ENCODE measurements at places on chromosomes 5 and 9.

GRCh38 chr5:43161244-43161643 lies 30.8 kb upstream of the NIM1K start:
- no peak for DNase-seq

GRCh38 chr9:95852059-95853032 lies 23.1 kb upstream of the ERCC6L2 start:
- DNase-seq: no peak

DNA sequence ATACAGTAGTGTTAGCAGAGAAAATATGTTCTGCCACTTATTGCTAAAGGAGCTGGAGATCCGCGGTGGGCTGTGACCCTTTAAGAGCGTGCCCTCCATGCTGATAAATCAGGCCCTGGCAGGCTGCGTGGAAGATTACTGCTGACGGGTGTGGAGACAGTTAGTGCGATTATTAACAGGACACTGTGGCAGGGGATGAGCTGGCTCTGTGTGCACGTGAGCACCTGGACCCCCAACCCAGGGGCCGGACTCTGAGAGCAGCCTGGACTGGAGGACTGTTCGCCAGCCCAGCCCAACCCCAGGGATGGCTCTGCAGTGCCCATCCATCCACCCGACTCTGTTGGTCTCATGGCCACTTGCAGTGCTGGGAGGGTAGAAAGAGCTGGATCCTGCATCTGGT lies 162.0 kb downstream of the MELK start:
- DNase-seq: no peak

GRCh38 chr5:170439223-170439943 lies 50.2 kb upstream of the KCNMB1 start:
- no peak for DNase-seq

- DNase-seq: no peak
Observed at GRCh38 chr5:97840643-97841042, 657.6 kb upstream of the RIOK2 start.

GRCh38 chr5:6081727-6082210 lies 296.6 kb downstream of the MED10 start:
- no peak for DNase-seq

DNA sequence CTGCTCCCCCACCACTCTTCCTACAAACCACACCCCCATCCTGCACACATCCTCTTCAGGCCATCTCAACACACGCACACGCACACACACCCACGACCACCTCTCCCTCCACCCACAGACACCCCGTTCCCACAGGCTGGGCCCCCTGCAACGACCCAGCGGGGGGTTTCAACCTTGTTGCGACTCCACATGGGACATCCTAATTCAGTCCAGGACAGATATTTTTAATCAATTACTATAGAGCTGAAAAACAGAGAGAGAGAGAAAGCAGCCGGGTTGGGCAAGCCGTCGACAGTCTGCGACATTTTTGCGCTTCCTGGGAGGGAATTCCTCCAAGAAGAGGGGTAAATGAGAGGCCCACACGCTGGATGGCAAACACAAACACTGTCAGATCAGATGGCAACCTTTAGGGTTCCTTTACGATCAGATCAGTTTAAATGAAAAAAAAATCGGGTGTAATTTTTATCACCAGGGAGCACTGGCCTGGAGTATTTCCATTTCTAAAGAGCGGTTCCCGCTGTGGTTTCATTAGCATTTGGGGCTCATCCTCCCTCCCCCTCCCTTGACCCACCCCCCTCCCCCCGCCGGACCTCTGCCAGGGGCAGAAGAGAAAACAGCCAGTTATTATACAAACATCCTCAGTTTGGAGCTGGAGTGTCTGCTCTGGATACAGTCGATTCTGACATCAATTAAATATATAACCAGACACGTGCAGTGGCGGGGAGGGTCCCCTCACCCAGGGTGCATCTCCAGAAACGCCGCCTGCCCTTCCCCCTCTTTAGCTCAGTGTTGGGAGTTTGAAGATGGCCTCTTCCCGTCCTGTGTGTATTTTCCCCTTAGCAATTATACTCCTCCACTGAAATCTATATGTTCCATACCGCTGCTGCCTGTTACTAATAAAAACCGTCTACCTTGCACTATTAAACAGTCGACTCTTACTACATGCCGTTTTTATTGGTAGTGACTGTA lies 2.3 kb upstream of the IRX2 start:
- DNase-seq: no peak

DNA sequence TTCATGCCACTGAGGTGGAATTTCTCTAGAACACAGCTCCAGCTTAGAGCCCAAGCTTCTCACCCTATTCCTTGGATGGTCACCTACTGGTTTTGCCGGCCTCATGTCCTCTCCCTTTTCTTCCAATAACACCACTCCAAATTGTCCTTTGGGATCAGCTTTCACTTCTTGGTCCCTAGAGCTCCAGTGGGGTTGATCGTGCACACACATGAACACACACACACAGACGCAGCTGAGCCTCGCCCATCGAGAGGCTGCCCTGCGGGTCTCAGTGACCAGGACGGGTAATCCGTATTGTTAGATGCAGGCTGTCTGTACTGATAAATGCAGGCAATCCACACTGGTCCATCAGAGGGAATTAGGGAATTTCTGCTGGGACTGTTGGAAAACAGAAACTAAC lies 6.9 kb downstream of the COL23A1 start:
- DNase-seq: no peak

- peak; percentile 75 for DNase-seq
Observed at GRCh38 chr9:129783516-129784361, 19.2 kb upstream of the TOR1B start.

- no peak for DNase-seq
Observed at GRCh38 chr5:175681045-175681967, 23.4 kb downstream of the HRH2 start.

GRCh38 chr5:79149433-79149832 lies 37.8 kb downstream of the BHMT start:
- DNase-seq: no peak

DNA sequence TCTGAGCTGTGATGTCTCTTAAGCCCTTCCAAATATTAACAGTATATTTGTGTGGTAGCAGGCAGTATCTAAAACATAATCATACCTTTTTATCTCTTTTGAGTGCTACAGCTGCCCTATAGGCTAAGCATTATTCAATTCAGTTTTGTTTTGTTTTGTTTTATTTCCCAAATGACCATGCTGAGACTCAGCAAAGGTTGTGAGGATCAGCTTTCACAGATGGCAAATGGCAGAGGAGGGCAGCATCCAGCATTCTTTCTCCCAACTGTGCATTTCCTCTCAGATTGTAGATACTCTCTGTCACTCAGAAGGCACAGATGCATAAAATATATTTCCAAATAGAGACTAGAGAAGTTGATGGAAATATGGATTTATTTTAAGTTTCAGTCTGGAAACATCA lies 90.7 kb downstream of the DAPK1 start:
- no peak for DNase-seq

GRCh38 chr5:96742538-96742937 lies 65.2 kb downstream of the ERAP1 start:
- DNase-seq: no peak
